Fibroblast of skin of back (primary cell): ENCODE measurements at places on chromosomes 3 and 15.

DNA sequence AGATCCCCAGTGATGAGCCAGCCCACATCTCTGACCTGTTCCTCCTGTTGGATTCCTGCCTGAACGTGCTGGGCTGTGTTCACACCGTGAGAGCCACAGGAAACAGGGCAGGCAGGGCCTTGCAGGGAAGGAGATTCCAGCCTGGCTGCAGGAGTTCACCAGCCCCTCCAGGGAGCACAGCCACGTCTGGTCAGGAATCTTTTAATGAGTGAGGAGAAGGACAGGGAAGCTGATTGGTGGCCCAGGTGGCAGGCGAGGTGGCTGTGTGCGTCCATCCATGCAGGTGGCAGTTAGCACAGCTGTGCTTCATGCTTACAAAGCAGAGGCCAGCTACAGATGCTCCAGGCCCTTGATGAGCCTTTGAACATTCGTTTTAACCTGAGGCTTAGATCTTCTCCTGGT lies 10.5 kb downstream of the LRRK1 start:
- no peak for DNase-seq

GRCh38 chr15:43095243-43095642 lies 10.6 kb downstream of the UBR1 start:
- DNase-seq: peak; percentile 56

- no peak for DNase-seq
These were observed 260.9 kb upstream of the KCNMB2 start for GRCh38 chr3:178275311-178275710.

DNA sequence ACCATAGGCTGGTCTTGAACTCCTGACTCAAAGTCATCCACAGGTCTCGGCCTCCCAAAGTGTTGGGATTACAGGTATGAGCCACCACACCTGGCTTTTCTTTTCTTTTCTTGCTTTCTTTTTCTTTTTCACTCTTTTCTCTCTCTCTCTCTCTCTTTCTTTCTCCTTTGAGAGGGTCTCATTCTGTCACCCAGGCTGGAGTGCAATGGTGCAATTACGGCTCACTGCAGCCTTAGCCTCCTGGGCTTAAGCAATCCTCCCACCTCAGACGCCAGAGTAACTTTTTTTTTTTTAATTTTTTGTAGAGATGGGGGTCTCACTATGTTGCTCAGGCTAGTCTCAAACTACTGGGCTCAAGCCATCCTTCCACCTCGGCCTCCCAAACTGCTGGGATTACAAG lies 133.1 kb upstream of the UBE2E1 start:
- no peak for DNase-seq

DNA sequence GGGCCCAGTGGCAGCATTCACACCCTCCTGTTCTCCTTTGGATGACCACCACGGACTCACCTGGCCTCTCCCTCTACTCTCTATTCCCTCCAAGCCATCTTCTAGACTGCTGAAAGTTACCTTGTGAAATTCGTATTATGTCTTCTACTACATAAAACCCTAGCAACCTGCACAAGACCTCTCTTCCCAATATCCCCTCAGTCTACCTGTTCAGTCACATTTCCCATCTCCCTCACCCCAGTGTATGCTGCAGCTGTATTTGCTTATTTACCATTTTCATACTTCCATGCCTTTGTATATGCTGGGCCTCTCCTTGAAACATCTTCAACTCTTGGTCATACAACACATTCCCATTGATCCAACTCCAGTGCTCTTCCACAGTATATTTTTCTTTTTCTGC lies 35.3 kb downstream of the DET1 start:
- DNase-seq: no peak

- DNase-seq: no peak
These were observed 43.9 kb downstream of the SEMA3G start for GRCh38 chr3:52401021-52401420.

- DNase-seq: no peak
These were observed 2.0 kb downstream of the TM4SF18 start for GRCh38 chr3:149331396-149331795.

DNA sequence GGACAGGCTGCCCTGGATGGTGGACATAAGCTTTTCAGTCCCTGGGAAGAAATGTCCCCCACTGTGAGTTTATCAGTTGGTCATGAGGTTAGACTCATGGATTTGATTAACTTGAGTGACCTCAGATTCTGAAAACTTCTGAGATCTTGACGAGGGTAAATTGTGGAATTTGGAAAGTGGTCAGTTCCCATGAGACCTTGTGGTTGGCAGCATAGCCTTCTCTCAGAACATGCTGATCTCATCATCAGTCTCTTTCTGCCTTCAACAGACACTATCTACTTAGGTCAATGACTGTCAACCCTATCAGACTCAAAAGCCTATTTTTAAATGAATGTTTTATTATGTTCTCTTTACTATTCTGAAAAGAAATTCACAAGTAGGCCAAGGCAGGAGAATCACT lies 45.6 kb upstream of the NDUFB4 start:
- DNase-seq: peak; percentile 79

DNA sequence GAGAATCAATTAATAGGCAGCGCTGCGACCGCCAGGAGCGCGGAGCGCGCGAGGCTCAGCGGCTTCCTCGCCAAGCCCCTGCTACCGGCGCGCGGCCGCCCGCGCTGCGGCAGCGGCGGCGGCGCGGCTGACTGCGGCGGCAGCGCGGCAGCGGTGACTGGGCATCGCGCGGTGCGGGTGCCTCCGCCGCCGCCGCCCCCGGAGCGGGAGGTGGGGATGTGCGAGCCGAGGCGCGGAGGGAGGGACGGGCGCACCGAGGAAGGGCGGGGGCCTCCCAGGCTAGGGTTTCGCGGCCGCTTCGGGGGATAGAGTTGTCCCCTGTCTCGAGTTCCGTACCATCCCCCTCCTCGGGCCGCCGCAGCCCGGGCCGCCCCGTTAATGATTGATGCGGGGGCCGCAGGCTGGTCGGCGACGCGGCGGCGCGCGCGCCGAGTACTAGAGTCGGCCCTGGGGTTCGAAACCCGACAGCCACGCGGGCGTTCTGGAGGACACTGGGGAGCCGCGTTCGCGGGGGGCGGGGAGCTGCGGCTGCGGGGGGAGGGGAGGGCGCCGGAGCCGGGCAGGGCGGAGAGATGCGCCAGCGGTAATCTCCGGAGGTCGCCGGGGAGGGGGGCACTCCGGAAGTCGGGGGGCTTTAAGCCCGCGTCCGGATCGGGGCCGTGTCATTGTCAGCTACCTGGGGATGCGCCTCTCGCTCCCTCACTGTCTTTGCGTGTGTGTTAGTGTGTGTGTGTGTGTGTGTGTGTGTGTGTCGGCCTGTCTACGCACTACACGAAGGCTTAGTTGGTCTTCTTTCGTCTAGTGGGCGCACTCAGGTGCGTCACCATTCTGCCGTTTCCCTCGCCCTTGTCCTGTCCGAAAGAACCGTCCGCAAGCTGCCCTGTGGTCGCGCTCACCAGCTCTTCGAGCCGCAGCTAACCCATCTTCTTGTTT lies at the start of gene PAQR9:
PAQR9 (minus strand) TSS at position 159 of the 933 bp plus-strand sequence. CDS start 338 bp downstream, outside the sequence.
- peak; percentile 22 for DNase-seq
